Memory B cell (primary cell): ENCODE measurements at places on chromosomes 6 and 20.

- DNase-seq: no peak
Measured at GRCh38 chr6:139186692-139187091, 51.8 kb downstream of the HECA start.

- no peak for DNase-seq
Measured at GRCh38 chr20:51533291-51534172, 9.0 kb downstream of the NFATC2 start.

DNA sequence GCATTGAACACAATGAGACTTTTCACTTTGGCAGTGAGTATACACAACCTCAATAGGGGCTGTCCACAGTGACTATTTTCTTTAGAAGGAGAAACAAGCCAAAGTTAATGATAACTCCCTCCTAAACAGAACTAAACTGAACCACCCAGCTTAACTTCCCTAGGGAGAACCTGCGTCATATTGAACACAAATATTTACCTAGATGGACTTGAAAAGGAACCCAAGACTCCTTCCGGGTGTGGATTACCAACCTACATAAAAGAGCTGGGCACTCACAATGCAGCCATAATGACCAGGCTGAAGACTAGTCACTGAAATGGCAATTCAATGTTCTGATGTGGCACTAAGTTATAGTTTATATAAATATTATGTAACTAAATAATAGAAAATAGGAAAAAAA is 160.6 kb downstream of the IBTK start:
- no peak for DNase-seq

GRCh38 chr6:6002005-6002847 is 4.5 kb downstream of the NRN1 start:
- peak; percentile 34 for DNase-seq

DNA sequence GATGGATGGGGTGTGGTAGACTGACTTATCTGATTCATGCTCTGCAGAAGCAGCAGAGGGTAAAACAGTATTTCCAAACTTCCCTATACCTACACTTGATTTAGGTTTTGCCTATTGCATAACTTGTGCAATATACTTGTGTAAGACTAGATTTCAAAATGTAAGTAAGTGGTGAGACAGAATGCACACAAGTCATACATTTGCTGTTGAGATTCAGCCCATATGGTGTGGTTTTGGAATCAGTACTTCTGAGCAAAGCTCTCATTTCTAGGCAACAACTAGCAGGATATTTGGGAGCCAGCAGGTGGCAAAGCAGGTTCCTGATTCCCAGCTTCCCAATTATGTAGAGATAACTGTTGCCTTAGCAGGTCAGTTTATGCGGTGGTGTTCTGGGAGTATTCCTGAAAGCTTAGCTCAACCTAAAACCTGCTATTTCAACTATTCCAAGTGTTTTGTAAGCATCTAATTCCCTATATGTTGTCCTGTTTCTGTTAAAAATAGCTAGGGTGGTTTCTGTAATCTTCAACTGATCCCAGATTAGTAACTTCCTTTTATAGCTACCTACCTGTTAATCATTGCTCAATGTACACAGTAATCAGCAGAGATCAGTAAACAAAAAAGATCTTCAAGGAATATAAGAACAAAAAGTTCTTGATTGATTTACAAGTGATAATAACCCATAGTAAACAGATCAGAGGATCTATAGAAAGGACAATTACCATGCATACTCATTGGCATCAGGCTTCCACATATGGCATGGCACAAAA is 8.5 kb upstream of the FABP7 start:
- no peak for DNase-seq

DNA sequence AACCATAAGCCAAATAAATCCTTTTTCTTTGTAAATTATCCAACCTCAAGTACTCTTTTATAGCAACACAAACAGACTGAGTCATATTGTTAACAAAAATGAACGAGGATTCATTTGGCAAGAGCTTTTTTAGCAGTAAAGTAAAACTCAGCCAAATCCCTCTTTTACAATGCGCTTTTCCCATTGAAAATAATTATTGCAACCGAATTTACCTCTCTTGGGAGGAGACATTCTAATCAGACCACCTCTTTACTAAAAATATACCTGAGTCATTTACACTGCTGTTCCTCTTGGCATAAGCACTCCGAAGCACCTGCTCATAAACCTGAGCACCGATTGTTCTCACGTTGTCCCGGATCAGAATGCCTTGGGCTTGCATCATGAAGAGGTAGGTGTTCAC is 57.4 kb downstream of the B4GALT5 start:
- DNase-seq: no peak

DNA sequence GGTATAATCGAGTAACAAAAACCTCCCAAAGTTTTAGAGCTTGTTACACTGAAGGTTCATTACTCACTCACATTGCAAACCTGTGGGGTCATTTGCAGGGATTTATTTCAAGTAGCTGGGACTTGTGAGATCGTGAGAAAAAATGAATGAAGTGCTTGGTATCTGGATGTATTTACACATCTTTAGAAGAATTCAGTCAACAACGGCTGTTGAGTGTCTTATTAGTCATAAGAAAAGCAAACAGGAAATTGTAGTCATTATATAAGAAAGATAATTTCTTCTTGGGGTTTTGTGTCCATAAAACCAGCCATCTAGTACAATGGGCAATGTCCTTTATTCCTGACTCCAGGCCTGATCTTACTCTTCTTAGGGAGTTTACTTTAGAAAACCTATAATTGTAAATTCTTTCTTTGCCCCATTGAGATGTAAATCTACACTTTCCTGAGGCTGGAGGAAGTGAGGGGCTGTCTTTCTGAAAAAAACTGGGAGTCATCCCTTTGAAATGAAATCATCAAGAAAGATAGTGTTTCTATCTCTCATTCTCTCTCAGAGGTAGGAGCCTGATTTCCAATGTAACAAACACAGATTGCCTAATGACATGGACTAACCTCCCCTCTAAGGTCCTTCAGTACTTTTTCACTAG is 202.5 kb upstream of the ASCC3 start:
- DNase-seq: no peak

DNA sequence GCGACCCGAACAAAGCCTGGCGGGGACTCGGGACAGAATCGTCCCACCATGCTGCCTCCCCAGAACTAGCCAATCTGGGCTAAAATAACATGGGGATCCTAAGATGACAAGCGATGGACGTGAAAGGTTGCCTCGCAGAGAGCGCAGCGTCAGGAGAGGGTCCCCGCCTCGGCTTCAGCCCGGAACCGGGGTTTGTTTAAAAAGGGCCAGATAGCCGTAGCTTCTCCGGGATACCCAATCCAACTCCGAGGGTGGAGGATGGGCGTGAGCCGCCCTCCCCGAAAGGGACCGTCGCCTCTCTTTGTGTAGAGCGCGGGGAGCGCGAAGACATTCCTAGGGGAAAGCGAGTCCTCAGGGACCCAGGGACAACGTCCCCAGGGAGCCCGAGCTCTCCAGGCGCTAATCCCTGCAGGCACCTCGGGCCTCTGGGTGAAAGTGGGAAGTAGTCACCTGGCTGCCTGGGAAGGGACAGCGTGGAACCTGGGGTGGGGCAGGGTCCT is 643 bp downstream of the CD24 start:
- peak; percentile 46 for DNase-seq

GRCh38 chr6:2977290-2977689 is 5.9 kb upstream of the SERPINB6 start:
- DNase-seq: no peak
